WTC11 (cell line): ENCODE measurements at places on chromosomes 6 and 20. TPM values are rescaled to one million over a fixed set of nuclear protein-coding genes. Genes with fewer than 3 reads are reported as not detected.
A peak's percentile ranks its signal among the peaks of the same experiment; 100 is the strongest.

DNA sequence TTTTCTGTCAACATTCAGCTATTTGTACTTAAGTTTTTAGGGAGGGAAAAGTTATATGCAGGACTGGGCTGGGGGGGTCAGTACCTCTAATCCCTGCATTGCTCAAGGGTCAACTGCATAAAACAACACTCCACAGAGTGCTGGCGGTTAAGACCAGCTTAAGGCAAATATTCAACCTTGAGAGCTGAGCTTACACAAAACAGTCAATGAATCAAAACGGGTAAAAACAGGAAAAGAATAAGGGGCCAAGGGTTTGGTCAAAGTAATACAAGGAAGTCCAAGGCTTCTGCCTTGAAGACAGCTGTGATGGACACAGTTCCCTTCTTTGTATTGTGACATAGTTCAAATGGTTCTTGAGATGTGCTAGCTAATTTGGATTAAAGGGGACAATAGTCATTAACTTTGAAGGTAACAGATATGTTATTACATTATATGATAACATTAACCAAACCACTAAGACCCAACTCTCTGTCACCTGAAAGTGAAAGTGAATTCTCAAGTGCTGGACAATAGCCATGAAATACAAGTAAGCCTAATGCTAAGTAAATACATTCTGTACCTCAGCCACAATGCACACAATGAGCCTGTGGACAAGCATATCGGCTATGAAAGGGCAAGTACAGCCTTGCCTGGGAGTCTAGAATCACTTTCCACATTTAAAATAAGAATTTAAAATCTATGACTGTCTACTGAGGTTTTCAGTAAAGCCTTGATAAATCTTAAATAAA lies 106.8 kb downstream of the PDE10A start:
- DNase-seq, result no peak

DNA sequence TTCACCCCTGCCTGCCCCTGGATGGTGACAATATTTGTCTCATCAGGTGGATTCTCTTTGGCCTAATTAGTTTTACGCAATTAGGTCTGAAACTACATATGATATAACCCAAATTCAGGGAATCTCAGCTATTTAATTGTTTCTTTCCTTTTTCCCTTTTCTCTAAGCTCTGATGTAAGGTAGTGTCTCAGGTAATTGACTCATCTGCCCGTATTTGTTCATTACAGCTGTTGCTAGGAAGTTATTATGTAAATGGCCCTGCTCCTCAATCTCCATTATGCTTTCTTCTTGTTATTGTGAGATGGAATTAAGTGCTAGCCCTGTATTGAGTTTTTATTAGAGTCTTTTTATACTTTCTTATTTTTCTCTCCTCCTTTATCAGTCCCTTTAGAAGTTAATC lies 378.2 kb upstream of the ARID1B start:
- no peak for DNase-seq

CD40 gene
- 12.9 to 15.3 TPM (median 14.8 TPM) in 3 replicates for total RNA-seq

GRCh38 chr6:41073203-41073967 lies 611 bp downstream of the NFYA start:
- DNase-seq, result peak; percentile 82

DNA sequence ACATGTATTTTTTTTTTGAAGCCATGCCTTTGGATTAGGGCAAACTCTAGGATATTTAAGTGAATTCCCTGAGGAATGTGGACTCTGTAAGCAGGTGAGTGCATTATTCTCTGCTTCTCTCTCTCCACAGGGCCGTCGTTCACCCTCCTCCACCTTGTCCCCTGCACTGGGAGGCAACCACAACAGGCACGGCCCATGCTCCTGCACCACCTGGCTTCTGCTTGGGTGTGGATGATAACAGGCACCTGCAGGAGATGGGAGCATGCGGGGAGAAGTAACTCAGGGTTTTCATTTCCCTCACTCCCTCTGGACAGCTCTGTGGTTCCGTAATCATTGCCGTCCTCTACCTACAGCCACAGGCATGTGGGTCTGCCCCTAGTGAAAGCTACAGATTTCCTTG lies 43.4 kb downstream of the HLA-C start:
- DNase-seq, result no peak

DEFB124 gene
- total RNA-seq, result not detected in 3 replicates

DNA sequence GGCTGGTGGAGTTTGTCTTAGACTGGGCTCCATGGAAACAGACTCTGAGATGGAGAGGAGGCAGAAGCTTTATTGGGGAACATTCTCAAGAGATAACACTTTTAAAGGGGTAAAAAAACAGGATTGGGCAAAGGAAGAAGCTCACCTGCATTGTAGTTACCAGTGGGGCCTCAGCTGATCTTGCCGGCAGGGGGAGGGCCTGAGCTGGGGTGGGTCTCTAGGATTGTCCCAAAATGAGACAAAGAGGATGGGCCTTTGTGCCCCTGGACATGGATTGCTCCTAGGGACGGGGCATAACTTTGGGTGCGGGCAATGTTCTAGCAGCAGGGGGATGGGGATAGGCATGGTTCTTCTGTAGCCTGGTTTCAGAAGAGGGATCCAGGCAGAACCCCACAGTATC lies 12.5 kb downstream of the SGK2 start:
- no peak for DNase-seq

SIRPG gene
- not detected in 3 replicates for total RNA-seq

RSPO3 gene
- 0.14 TPM in 1 of 3 replicates, not detected in the others for total RNA-seq

- no peak for DNase-seq
Observed at GRCh38 chr6:119308048-119308570, 41.5 kb downstream of the MAN1A1 start.

DNA sequence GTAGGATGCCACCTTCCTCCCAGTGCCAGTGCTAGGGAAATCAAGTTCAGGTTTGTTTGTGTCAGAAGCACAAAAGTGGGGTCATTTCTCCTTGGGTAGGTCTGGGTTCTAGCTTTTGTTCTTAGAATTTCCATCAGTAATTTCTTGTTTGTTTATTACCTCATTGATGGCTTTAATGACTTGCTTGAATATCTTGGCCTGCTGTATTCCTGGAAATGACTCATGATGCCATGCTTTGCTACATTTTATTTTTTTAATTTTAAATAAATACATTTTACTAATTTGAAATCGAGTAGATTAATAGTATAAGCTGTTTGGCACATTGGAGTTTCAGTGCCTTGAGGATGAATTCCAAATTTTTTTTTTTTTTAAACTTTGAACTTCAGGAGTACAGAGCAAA lies 189.6 kb downstream of the JARID2 start:
- DNase-seq, result no peak

GRCh38 chr20:45445805-45446562 lies 23.6 kb upstream of the WFDC2 start:
- DNase-seq, result peak; percentile 74

DNA sequence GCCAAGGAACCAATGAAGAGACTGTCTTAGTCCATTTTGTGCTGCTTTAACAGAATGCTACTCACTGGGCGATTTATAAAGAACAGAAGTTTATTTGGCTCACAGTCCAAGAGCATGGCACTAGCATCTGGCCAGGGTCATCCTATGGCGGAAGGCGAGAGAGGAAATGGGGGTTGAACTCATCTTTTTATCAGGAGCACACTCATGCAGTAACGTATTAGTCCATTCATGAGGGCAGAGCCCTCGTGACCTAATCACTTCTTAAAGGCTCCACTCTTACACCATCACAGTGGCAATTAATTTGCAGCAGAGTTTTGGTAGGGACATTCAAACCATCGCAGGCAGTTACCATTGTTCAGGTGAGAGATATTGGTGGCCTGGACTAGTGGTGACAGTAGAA lies 8.5 kb downstream of the ARFGEF2 start:
- DNase-seq, result no peak

DYNLT2 gene
- 1.3 to 1.7 TPM (median 1.5 TPM) in 3 replicates for total RNA-seq

TUBB1 gene
- total RNA-seq, result not detected in 3 replicates

DNA sequence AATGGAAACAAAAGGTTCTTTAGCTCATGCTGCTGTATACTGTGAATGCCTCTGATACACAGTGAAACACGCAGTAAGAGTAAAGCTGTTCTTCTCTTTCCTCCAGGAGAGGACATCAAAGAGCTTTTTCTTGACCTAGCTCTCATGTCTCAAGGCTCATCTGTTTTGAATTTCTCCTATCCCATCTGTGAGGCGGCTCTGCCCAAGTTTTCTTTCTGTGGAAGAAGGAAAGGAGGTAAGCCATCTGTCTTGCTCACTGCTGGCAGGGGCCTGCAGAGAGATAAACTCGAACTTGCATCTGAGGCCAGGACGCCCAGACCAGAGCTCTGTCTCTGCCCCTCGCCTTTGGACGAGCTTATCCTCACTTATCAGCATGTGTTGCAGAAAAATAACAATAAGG lies 37.7 kb downstream of the LY86 start:
- DNase-seq, result no peak

GGT7 gene
- 27.7 to 34.5 TPM (median 33.3 TPM) in 3 replicates for total RNA-seq

TTK gene
- 47.2 to 51.0 TPM (median 49.4 TPM) in 3 replicates for total RNA-seq

DNA sequence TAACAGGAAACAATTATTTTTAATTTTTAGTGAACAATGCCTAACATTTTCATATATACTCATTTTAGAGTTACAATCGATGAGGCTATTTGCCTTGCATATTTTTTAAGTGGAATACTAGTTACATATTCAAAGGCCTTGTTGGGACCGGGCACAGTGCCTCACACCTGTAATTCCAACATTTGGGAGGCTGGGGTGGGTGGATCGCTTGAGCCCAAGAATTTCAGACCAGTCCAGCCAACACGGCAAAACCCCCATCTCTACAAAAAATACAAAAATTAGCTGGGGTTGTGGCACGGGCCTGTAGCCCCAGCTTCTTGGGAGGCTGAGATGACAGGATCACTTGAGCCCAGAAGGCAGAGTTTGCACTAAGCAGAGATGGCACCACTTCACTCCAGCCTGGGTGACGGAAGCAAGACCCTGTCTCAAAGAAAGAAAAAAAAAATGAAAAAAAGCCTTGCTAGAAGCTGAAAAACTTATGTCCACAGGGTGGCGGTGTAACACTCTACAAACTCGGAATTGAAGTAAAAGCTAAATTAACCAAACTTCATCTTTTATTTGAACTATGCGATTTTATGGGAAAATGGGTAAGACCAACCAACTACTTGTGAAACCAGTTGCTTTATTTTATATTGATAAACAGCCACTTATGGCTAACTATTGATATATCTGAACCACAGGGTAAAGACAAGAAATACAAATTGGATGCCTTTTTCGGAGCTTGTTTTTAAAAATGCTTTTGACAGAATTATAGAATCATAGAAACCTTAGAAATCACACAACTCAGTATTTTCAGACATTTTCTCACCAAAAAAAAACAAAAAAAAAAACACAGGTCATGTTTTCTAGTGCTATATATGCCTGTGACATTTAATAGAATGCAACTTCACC lies 24.1 kb upstream of the ROS1 start:
- peak; percentile 33 for DNase-seq

GLP1R gene
- 1.8 to 2.2 TPM (median 2.1 TPM) in 3 replicates for total RNA-seq

- no peak for DNase-seq
Observed at GRCh38 chr20:21325296-21325695, 22.2 kb downstream of the XRN2 start.

GRCh38 chr20:35629427-35630145 lies 14.0 kb downstream of the SPAG4 start:
- no peak for DNase-seq

PPP1R16B gene
- total RNA-seq, result 8.1 to 12.0 TPM (median 8.2 TPM) in 3 replicates

PSMF1 gene
- total RNA-seq, result 97.3 to 113 TPM (median 107 TPM) in 3 replicates
